Stimulated activated CD8-positive, alpha-beta memory T cell treated with anti-CD3 and anti-CD28 coated beads, Interleukin-4, amount 100 ng/mL, for 4 hours (primary cell): ENCODE measurements at places on chromosomes 12 and 14.

- DNase-seq = no peak
Observed at GRCh38 chr12:67630373-67631088, 18.0 kb upstream of the DYRK2 start.

- peak; percentile 51 for DNase-seq
Observed at GRCh38 chr14:20873370-20874177, 17.6 kb upstream of the RNASE3 start.

DNA sequence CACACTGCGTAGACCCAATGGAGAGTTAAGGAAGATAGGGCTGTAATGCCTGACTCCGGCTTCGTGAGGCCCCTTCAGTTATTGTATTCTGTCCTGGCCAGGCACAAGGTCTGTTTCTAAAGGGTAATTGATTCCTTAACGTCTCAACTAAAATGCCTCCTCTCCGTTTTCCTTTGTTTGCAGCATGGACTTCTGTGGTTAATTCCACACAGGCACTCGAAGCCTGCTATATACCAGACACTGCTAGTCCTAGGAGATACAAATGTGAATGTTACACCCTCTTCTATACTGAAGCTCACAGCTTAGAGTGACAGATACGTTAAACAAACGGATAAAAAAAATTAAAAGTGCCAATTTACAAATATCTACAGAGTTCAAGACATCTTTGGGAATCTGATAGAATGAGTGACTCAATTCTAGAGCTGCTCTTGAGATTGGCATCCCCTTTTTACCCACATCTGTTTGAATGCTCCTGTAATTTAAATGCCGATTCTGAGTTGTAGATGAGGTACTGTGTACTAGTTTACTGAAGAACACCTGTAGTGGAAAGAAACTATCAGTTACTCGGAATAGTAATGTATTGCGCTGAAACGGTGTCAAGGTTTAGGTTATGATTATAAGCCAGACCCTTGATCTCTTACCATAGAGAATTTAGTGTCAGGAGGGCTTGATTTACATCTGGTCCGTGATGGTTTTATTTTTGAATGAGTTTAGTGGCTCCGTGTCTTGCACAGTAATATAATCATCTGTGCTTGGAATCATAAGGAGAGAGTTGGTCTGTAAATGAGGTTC lies 784 bp downstream of the PSMA6 start:
- DNase-seq = no peak

DNA sequence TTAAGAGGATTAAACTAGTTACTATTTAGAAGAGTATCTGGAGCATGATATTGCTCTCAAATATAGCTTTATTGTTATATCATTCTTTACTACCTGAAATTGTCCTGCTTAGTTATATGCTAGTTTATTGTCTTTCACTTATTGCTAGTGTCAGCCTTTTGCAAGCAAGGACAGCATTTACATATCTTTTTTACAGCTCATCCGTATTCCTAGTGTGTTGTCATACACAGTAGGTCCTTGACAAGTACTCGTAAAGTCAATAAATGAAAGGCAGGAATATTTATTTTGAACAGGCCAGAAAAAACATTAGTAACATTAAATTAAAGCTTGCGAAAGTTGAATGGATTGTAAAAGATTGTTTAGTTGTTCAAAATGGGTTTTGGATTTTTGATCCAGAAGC lies 35.0 kb downstream of the CRADD start:
- DNase-seq = no peak

GRCh38 chr12:78959556-78959955 lies 95.0 kb downstream of the SYT1 start:
- DNase-seq = no peak

- DNase-seq = no peak
Observed at GRCh38 chr14:68145036-68145435, 325.5 kb downstream of the RAD51B start.

DNA sequence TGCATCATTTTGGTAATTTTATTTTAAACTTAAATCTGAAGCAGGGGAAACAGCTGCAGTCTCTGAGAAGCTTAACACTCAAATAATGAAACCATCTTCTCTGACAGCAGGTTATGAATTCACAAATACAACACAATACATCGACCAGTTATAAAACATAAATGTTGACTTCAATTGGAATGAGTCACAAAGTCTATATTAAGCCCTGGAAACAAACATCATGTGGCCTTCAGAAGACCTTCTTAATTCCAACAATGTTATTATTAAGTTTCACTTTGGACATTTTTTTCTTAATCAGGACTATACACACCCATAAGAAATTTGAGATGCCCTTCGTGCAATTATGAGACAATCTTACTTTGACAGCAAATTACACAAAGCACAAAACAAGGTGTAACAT lies 68.9 kb downstream of the CEP128 start:
- no peak for DNase-seq

DNA sequence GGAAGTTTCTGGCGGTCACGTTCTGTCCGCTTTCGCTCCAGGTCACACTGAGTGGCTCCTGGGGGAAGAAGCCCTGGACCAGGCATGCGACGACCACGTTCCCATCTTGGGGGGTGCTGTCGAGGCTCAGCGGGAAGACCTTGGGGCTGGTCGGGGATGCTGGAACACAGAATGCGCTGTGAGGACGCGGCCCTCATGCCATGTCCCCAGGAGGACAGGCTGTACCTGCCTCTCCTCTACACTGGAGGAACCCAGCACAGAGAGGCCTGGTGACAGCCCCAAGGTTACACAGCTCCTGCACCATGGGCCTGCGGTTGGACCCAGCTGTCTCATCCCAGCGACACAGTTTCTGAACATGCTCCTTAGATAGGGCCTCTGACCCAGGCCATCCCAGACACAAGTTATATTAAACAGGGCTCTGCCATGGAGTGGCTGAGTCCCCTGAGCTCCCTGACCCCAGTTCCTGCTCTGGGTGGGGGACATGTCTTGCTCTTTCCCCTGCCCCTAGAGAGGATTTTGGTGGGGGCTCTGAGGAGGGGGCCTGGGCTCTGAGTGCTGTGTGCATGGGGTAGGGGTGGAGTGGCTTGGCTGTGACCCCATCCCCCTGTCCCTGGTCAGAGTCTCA lies 62.0 kb downstream of the TMEM121 start:
- no peak for DNase-seq

GRCh38 chr12:4015225-4016091 lies 142.3 kb upstream of the PARP11 start:
- no peak for DNase-seq

DNA sequence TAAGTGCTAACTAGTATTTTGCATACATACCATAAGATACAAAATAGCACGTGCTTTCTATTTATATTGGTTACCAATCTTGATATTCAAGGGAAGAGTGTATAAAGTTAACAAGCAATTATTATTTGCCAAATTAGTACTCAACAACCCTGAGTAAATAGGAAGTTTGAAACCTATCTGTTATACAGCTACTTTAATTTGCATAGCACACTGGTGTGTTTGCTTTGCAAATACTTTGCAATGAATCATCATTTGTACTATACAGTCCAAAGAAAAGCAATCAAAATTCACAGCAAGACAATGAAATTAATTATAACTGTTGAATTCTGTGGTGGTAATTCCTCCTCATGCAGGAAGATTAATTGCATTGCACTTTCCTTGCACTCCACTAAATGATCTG lies 469.1 kb downstream of the PRKD1 start:
- no peak for DNase-seq

DNA sequence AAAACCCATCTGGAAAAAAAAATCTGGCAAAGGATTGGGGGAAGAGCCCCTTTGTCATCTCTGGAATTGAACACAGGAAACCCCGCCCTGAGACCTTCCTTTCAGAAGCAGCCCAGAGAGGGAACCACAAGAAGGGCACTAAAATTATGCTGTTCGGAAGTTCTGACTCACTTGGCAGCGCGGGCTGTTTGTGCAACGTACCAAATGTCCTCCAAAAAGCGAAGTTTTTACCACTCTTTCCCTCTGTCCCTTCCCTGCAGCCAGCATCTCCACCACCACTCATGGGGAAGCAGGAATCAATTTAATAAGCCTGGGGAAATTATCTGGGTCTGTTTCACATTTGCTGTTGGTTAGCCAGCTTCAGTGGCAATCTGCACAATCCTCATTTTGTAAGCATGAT lies 3.2 kb upstream of the SYNE3 start:
- peak; percentile 48 for DNase-seq

DNA sequence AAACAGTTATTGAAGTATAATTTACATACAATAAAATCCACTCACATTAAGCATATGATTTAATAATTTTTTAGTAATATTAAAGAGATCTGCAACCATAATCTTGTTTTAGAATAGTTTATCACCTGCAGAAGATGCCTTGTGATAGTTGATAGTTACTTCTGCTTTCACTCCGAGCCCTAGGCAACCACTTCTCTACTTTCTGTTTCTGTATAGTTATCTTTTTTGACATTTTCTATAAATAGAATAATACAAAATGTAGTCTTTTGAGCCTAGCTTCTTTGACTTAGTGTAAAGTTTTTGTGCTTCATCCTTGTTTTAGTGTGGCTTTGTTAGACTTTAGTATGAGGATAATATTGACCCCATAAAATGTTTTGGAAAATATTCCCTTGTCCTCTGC lies 111.0 kb downstream of the MNAT1 start:
- DNase-seq = no peak

GRCh38 chr12:72330784-72331183 lies 58.6 kb downstream of the TRHDE start:
- DNase-seq = no peak

- no peak for DNase-seq
Observed at GRCh38 chr12:104637604-104638003, 180.9 kb downstream of the CHST11 start.

DNA sequence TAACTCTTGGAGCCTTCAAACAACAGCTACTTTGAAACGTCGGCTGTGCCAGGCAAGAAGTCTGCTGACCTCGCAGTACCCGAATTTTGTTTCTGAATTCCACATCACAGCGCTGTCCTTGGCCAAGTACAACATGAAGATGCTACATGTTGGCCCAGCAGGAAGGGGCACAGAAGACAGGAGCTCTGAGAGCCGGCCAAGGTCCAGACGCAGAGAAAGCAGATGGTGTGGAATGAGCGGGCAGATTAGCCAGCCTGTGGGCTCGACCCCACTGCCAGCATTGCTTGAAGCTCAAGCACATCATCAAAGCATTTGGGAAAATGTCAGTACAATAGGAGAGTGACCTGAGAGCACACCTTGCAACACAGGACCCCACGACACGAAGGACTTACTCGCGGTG lies 64.5 kb downstream of the FZD10 start:
- no peak for DNase-seq

DNA sequence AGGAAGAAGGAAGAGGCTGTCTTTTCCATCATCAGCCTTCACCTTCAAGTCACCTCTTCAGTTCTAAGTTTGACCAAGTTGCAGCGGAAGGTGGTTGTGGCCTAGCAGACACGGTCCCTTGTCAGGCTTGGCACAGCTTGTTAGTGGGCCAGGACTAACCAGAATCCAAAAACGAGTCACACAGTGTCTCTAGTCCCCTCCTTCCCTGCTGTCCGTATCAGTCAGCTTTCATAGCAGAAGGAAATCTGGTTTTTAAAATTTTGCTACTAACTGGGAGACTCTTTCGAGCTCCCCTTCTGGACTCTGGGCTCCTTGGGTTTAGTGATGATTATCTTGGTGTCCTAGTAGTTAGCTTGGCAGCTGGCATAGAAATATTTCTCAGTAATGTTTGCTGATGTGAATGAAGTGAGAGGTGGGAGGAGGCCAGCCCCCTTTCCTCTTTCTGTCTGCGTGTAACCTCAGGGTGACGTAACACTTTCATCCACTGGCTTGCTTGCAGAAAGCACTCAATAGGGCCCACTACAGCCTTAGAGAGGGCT lies 3.8 kb downstream of the ETV6 start:
- DNase-seq = peak; percentile 13

DNA sequence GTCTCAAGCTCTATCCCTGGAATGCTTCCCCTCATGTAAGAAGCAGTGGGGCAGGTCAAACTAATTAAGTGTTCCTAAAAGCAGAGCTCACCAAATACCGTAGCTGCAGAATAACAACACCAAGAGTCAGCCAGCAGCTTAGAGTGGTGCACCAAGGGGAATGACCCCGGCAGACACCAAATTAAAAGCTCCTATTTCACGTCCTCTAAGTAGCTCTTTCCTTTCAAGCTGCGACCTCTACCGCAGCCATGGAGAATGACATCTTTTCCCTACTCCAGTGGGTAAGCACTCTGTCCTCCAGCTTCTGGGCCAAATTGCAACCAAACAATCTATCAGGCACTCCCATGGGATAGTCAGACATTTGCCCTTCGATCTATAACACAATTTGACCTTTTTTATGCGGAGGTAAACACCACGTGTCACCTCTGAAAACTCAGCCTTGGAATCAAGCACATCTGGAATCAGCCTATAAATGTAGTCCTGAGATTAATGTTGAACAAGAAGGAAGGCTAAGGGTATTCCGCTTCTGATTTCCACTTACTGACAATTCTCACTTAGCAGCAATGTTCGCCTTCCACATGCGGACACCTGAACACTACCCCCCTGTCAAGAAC lies 67.6 kb upstream of the CDKN3 start:
- DNase-seq = no peak

GRCh38 chr14:51883232-51883631 lies 22.8 kb downstream of the GNG2 start:
- DNase-seq = no peak

DNA sequence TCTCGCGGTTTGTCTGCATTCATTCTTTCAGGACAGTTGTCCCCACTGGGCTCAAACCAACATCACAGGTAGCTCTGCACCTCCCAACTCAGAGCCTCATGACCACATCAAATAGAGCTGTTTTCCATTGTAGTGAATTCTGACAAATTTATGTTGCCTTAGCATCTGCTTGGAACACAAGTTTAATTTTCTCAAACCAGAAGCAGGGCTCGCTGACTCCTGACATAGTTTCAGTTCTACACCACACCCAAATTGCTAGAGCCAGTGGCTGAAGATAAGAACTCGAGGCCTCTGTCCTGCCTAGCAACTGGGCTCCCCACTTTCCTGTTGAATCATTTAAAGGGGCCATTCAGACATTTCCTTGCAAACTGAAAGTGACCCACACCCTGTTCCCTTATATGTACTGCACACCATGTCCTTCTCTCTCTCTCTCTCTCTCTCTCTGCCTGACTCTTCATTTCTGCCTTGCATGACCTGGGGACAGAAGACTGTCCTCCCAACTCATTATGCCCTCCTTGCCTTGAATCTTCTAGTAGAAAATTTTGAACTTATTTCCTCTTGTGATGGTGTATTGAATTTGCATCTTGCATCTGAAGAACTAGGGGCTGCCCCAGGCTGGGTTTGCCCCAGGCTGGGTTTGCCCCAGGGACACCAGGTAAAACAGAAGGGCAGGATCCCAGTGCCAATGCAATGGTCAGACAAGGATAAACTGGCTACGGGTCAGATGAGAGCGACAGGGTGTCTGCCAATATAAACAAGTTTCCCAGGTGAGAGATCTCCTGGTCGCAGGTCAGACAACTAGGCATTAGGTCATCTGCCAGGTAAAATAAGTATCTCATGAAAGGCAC lies 9.7 kb upstream of the WSCD2 start:
- DNase-seq = no peak
